Nasal cavity respiratory epithelium epithelial cell of viscerocranial mucosa (primary cell): ENCODE measurements at places on chromosomes 5 and 9. TPM values are rescaled to one million over a fixed set of nuclear protein-coding genes. Genes with fewer than 3 reads are reported as not detected.

Gene PCDHA9
- total RNA-seq = under 0.01 and 0.43 TPM in 2 replicates

Gene GLRA1
- total RNA-seq = not detected in 2 replicates

Gene CDKN2A
- 19.5 and 21.2 TPM in 2 replicates for total RNA-seq

Gene TMC1
- total RNA-seq = 0.71 and 1.0 TPM in 2 replicates

Gene SLCO6A1
- 0.21 TPM in 1 of 2 replicates, not detected in the other for total RNA-seq

Gene GZMA
- total RNA-seq = not detected in 2 replicates

Gene CDH10
- total RNA-seq = 0.43 TPM in 1 of 2 replicates, not detected in the other

Gene XRCC4
- total RNA-seq = 10.3 and 11.1 TPM in 2 replicates

Gene C9orf50
- not detected in 2 replicates for total RNA-seq

Gene OR1Q1
- not detected in 2 replicates for total RNA-seq

Gene CCDC180
- under 0.01 TPM in 2 replicates for total RNA-seq

Gene TLE1
- 43.7 and 51.3 TPM in 2 replicates for total RNA-seq

Gene TEX48
- not detected in 2 replicates for total RNA-seq
